ENCODE measurements at places on chromosomes 4 and X. TPM values are rescaled to one million over a fixed set of nuclear protein-coding genes. Genes with fewer than 3 reads are reported as not detected.

DNA sequence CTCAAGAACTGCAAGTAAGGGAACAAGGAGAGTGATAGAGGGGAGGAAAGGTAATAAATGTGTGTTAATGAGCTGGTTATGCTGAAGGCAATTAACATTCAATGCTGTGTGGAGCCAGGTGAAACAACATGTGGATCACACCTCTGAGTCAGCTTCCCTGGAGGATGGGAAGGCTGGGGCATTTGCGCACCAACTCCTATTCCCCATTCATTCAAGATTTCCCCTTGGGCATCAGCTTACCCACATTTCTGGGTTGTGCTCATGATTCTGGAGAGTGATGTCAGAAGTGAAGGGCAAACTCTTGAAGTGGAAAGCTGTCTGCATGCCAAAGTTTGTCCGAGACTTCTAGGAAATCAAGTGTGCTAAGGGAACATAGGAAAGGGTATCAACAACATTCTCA, 461.4 kb downstream of the MID1IP1 start:
- no peak overlapping the region for H3K4me3 ChIP-seq
- DNase-seq: no peak

DNA sequence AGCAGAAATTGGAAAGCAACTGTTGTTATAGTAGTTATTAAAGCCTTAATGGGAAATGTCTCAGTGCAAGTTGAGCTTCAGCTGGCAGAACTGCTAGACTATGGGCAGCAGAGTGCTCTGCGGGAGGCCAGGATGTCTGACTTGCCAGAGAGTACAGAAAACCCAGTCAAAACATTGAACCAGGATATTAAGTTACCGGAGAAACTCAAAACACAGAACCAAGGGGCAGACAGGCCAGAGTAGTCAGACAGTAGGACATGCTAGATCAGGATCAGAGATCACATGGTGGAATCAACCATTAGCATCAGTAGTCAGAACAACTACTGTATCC, 72.9 kb upstream of the TNIP3 start:
- DNase-seq: no peak
- no peak overlapping the region for H3K27ac ChIP-seq
- no peak overlapping the region for H3K4me3 ChIP-seq
- no peaks in the 10 kb centered on the region for H3K36me3 ChIP-seq

The MYL5 gene
- 17.5 TPM for total RNA-seq

DNA sequence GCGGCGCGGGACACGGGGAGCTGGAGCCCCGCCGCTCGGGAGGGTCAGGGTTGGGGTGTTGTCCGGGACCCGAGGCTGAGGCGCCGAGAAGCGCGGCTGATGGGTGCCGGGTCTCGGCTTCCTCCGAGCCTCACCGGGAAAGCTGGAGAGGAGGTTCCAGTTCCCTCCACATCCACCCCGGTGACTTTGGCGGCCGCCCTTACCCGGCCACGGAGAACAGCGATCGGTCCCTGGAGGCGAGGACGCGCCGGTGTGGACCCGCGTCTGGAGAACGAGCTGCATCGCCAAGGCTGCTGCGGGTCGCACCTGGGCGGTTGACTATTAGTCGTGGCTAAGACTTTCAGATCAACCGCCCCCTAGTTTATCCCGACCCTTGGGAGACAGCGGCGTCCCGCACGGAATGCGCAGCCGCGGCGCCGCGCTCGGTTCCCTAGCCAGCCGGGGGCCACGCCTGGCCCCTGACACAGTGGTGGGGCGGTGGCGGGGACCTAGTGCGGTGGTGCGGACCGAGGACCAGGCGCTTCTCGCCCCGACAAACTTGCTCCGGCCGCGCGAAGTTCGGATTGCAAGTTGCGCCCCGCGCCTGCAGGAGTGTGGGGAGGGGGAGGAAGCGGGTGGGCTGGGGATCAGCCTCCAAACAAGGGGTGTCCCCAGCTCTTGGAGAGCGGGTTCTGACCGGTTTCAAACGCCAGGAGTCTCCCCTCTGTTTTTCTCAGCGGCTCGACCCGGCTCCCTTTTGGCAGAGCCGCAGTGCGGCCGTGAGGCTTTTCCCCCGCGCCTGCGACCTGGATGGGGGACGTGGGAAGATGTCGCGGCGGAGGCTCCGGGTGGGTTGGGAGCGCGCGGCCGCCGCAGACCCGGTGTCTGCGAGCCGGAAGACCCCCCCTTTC, 568 bp downstream of the FHDC1 start:
- peak overlapping the region; percentile 67 for H3K4me3 ChIP-seq
- peaks cover 13% of the 10 kb centered on the region for H3K4me1 ChIP-seq
- peaks cover 40% of the 10 kb centered on the region for H3K27me3 ChIP-seq
- H3K36me3 ChIP-seq: no peaks in the 10 kb centered on the region

The ASB12 gene
- total RNA-seq: 0.16 TPM

DNA sequence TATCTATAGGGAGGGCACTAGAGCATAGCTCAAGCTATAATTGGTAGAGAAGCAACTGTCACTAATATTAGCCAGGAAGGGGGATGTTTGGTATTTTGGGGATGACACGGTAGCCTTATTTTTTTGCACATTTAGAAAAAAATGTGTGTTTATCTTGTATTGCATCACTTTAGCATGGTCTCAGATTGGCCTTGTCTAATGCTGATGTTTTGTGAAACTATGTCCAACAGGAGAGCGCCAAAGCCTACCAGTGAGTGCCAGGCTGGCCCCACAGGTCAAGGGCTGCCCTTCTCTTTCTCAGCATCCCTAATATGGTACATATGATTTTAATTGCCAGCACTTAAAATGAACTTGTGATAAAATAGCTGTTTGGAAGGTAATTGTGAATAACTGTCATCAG, 24.8 kb upstream of the WDR19 start:
- H3K36me3 ChIP-seq: no peaks in the 10 kb centered on the region
- no peaks in the 10 kb centered on the region for H3K4me1 ChIP-seq
- no peaks in the 10 kb centered on the region for H3K27me3 ChIP-seq
- H3K27ac ChIP-seq: no peak overlapping the region

The NXF2B gene
- total RNA-seq: not detected

DNA sequence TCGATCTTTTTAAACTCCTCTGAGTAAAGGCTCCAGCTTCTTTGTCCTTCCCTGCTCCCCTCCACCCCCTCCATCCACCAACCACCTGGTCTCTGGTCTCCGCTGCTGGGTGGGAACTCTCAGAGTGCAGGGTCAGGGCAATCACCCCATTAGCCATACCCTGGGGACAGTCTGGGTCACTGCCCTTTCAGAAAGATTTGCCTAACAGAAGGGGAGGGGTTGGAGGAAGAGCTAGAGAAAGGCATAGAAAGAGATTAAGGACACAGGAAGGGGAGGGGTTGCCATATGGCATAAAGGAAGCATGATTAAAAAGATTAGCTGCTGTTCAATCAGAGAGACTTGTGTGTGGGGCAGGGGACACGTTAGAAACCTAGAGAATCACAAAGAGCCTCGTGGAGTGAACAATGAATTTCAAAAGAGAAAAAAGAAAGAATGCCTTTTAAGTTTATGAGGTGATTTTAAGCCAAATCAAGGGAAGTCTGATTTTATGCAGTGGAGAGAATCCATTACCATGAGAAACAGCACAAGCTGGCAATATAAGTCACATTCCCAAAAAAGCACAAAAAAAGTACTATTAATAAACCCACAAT, 115.5 kb upstream of the ACSL4 start:
- no peak overlapping the region for H3K27ac ChIP-seq
- H3K4me1 ChIP-seq: peaks cover 10% of the 10 kb centered on the region
- H3K36me3 ChIP-seq: no peaks in the 10 kb centered on the region
- H3K27me3 ChIP-seq: no peaks in the 10 kb centered on the region
- H3K4me3 ChIP-seq: no peak overlapping the region

DNA sequence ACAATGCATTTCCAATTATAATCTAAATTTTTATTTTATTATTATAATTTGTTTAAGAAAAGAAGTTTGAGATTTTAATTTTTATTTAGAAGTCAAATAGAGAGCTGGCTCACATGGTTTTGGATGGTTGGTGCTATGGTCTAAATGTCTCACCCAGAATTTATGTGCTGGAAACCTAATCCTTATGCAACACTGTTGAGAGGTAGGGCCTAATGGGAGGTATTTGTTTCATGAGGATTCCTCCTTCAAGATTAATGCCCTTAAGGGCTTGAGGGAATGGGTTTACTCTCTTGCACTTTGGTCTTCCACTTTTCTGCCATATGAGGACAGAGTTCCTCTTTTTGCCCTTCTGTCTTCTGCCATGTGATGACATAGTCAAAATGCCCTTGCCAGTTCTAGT, 960.5 kb upstream of the IGFBP7 start:
- no peaks in the 10 kb centered on the region for H3K27me3 ChIP-seq
- no peak overlapping the region for H3K4me3 ChIP-seq
- DNase-seq: no peak
- no peak overlapping the region for H3K27ac ChIP-seq

The SLC39A8 gene
- 5.6 TPM for total RNA-seq

- H3K27ac ChIP-seq: no peak overlapping the region
- H3K4me1 ChIP-seq: peaks cover 12% of the 10 kb centered on the region
- H3K27me3 ChIP-seq: no peaks in the 10 kb centered on the region
- peak; percentile 45 for DNase-seq
- no peaks in the 10 kb centered on the region for H3K36me3 ChIP-seq
Measured at GRCh38 chrX:18885328-18886004, 98.4 kb downstream of the PHKA2 start.

GRCh38 chrX:148228521-148228920, 247.4 kb downstream of the FMR1NB start:
- H3K36me3 ChIP-seq: no peaks in the 10 kb centered on the region
- no peak for DNase-seq
- no peak overlapping the region for H3K4me3 ChIP-seq
- no peak overlapping the region for H3K27ac ChIP-seq
- H3K27me3 ChIP-seq: no peaks in the 10 kb centered on the region

The FDCSP gene
- not detected for total RNA-seq

DNA sequence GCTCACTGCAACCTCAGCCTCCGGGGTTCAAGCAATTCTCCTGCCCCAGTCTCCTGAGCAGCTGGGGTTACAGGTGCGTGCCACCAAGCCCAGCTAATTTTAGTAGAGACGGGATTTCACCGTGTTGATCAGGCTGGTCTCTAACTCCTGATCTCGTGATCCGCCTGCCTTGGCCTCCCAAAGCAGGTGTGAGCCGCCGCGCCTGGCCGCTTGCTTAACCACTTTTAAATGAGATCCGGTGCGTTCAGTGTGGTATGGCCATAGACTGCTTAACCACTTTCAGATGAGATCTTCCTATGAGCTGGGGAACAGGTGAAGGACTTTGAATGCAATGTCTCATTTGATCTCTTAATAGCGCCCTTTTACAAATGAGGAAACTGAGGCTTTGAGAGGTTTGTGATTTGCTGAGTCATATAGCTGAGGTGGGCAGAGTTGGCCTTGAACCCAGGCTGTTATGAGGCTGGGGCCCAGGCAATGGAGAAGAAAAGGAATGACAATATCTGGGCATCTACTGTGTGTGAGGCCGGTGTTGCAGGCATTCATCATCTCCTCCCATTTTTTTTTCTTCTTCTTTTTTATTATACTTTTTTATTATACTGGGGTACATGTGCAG, 41.9 kb upstream of the NSG1 start:
- H3K4me3 ChIP-seq: no peak overlapping the region
- DNase-seq: no peak
- H3K27me3 ChIP-seq: peaks cover 10% of the 10 kb centered on the region
- no peak overlapping the region for H3K27ac ChIP-seq
- H3K4me1 ChIP-seq: no peaks in the 10 kb centered on the region
- H3K36me3 ChIP-seq: no peaks in the 10 kb centered on the region

DNA sequence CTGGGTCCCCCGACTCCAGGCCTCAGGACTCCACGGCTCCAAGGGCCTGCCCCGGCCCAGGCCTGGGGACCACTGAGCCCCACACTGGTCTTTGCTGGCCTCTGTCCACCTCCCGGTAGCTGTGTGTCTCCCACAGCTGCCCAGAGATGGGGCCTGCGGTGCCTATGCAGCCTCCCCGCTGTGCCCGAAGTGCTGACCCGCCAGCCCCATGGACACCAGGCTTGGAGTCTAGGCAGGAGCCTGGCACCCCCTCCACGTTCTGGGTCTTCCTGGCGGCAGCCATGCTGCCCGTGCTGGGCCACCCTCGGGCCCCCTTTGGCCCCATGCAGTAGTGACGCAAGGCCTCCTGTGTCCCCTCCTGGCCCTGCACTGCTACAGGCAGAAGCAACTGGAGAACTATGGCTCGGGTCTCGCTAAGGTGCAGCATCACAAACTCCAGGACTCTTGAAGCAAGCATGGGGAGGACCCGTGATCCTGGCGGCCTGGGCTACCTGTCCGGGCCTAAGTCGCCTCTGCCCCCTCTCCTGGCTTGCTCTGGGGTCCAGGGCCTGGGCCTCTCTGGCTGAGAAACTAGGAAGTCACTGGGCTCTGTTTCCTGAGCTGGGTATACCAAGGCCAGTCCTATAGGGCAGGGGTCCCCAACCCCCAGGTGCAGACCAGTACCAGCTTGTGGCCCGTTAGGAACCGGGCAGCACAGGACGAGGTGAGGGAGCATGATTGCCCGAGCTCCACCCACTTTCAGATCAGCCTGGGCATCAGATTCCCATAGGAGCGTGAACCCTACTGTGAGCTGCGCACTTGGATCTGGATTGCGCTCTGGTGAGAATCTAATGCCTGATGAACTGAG, 917 bp downstream of the MYL5 start:
- H3K27me3 ChIP-seq: no peaks in the 10 kb centered on the region
- peak overlapping the region; percentile 91 for H3K27ac ChIP-seq
- H3K4me1 ChIP-seq: peaks cover 14% of the 10 kb centered on the region
- peaks cover 11% of the 10 kb centered on the region for H3K36me3 ChIP-seq
- peak overlapping the region; percentile 80 for H3K4me3 ChIP-seq
- no peak for DNase-seq

DNA sequence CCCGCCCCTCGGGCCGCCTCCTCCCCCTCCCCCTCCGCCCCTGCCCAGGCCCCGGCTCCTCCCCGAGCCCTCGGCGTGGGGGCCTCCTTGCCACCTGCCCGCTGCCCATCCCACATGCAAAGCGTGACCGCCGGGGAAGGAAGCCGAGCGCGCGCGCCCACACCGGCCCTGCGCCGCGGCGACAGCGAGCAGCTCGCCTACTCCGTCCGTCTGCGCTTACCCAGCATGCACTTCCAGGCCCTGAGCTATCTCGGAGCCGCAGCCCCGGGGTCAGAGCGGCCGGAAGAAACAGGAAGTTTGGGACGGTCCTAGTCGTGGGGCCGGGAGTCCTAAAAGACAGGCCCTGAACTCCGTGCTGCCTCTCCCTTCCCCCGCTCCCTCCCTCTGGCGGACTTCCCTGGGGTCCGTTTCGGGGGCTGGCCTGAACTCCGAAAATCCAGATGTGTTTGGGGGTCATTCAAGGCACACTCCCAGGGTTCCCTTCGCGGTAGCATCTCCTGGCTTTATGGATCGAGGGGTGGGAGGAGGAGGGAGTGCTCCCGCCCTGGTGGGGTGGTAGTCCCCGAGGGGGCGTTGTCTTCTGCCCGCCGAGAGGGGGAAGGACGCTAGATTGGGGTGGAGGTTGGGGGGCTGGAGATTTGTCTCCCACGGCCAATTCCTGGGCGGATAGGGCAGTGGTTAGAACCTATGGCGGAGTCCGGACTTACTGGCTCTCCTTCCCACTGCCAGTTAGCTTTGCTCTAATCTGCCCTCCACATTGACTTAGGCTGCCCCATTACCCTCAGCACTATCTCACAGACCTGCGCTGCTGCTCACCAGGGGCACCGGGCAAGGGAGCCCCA, 25.0 kb upstream of the BCORL1 start:
- H3K36me3 ChIP-seq: no peaks in the 10 kb centered on the region
- H3K4me3 ChIP-seq: peak overlapping the region; percentile 42
- peak; percentile 18 for DNase-seq
- peaks cover 3% of the 10 kb centered on the region for H3K4me1 ChIP-seq

GRCh38 chr4:19152264-19152663, 1099.4 kb upstream of the SLIT2 start:
- H3K27ac ChIP-seq: no peak overlapping the region
- no peak for DNase-seq
- H3K36me3 ChIP-seq: no peaks in the 10 kb centered on the region
- no peaks in the 10 kb centered on the region for H3K27me3 ChIP-seq
